NCI-H82 (cell line): ENCODE measurements at places on chromosomes 2 and 18.

DNA sequence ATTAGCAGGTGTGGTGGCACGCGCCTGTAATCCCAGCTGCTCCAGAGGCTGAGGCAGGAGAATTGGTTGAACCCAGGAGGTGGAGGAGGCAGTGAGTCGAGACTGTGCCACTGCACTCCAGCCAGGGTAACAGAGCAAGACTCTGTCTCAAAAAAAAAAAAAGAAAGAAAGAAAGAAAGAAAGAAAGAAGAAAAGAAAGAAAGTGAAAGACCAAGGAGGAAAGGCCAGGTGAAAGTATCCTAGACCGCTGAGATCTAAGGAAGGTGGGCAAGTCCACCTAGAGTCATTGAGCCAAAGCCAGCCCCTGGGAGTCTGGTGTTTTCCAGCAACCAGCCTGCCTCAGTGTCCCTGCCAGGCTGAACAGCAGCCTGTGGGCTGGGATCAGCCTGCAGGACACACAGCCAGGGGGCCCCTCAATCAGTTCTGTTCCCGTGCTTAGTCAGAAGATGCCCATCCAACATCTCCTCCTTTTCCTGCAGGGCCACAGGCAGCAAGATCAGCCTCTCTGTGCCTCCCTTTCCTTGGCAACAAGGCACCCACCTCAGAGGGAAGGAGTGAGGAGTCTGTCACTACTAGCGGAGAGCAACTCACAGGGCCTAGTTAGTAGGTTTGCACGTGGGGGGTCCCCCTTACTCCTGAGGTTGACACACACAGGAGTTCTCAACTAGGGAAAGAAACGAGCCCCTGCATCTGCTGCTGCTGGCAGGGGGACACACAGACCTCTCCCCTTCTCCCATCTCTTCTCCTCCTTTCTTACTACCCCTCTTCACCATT, 64.1 kb downstream of the SMAD7 start:
- no peak for DNase-seq

DNA sequence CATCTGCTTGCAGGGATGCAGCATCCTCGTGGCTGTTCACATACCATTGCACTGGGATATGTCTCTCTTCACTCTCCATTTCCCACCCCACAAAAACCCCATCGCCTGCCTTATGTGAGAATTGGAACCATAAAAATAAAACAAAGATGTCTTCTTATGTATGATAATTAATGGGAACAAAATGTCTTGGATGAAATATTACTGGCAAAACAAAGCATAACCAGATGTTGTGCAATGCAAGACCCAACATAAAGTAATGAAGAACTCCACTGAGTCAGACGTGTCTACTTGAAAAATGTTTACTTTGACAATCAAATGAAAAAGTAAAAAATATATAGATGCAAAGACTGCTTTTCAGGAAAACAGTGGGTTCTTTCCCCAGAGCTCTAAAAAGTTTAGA, 611.3 kb upstream of the SYT4 start:
- DNase-seq, result no peak

GRCh38 chr2:215611609-215612386, 175.9 kb upstream of the FN1 start:
- DNase-seq, result no peak

DNA sequence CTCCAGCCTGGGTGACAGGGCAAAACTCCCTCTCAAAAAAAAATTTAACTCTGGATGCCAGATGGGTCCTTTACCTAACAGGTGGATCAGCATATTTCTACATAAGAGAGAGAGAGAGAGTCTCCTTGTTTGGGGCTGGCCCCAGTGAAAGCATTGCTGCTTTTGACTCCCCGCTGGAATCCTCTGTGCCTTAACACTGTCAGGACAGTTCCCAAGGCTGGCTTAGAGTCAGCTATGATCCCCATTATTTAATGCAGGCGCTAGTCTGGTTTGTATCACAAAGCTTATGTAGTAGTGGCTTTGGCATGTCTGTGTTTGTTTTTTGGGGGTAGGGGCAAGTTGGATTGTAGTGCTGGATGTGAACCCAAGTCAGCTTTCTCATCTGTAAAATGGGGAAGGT, 9.4 kb downstream of the INPP4A start:
- DNase-seq, result no peak

- DNase-seq, result peak; percentile 38
Measured at GRCh38 chr2:141384676-141385075, 746.1 kb downstream of the LRP1B start.

- DNase-seq, result peak; percentile 58
Measured at GRCh38 chr18:35933982-35934381, 38.5 kb upstream of the RMP24 start.

DNA sequence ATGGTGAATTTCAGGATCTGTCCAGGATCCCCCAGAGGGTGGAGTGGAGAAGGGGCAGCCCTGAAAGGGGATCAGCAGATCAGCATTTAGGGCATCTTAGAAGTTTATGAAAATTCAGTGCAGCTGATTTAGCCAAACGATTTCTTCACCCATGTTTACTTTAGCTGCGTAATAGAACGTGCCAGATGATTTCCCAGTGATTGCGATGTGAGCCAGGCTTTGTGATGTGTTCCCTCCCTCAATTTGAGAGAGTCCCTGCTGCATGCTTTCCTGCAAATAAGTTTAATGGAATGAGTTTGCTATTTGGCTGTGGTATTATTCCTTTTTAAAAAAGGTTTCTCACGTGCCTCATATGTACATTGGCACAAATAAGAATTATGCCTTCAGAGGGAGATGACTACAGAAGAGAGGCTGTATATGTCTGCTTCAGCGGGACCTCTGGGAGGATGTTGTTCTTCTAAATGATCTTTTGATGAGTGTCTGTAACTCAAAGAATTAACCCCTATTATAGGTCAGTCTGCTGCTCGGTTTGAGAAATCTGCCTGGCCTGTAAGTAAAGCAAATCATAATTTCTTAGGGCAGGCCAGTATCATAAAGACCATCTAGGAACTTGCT, 111.9 kb downstream of the MRO start:
- DNase-seq, result no peak

GRCh38 chr18:36825526-36825925, 3.3 kb downstream of the TPGS2 start:
- DNase-seq, result no peak

- no peak for DNase-seq
Measured at GRCh38 chr18:13186687-13187086, 31.9 kb upstream of the LDLRAD4 start.

- no peak for DNase-seq
Measured at GRCh38 chr18:79465392-79465991, 69.8 kb downstream of the NFATC1 start.

- no peak for DNase-seq
Measured at GRCh38 chr2:172394002-172394401, 33.4 kb upstream of the ITGA6 start.

- DNase-seq, result no peak
Measured at GRCh38 chr18:68607852-68608251, 107.1 kb downstream of the TMX3 start.

GRCh38 chr2:125566422-125566821, 1089.5 kb upstream of the GYPC start:
- no peak for DNase-seq

DNA sequence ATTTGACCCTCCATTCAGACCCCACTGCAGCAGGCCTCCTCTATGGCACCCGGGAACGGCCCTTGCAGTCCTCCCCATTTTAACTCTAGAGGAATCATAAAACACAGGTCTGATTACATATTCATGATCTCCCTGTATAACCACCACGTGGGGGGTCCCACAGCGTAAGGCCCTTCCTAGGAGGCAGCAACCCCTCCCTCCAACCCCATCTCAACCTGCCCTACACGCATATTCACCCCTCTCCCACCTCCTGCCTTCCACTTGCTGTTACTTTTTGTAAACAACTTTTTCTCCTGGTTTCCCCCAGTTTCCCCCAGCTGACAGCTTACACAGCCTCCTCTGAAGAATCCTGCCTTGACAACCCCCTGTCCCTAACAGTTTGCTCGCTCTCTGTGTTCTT, 85.1 kb upstream of the FOXI3 start:
- no peak for DNase-seq

- DNase-seq, result no peak
Measured at GRCh38 chr18:67854340-67854739, 337.8 kb upstream of the DSEL start.

DNA sequence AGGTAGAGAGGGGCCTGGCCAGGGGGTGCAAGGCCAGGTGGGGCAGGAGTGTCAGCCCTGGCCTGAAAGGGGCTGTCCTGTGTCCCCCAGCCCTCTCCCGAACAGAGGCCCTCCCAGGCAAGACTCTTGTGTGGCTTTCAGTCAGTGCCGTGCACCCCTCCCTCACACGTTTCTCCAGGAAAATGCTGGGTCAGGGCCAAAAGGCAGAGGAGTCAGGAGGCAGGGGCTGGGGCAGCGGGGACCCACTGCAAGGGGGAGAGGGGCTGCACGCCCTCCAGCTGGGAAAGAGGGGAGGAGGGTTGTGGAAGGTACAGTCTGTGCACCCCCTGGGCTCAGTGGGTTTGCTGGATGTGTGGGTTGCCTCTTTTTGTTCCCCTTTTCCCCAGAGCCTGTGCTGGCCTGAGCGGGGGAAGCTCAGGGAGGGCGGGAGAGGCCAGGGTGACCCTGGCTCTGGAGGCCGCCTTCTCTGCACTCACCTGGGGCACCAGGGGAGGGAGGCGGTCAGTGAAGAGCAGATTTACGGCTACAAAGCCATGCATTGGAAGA, 4.1 kb downstream of the KCNF1 start:
- DNase-seq, result no peak

GRCh38 chr18:51767293-51767692, 569.8 kb upstream of the MEX3C start:
- no peak for DNase-seq

DNA sequence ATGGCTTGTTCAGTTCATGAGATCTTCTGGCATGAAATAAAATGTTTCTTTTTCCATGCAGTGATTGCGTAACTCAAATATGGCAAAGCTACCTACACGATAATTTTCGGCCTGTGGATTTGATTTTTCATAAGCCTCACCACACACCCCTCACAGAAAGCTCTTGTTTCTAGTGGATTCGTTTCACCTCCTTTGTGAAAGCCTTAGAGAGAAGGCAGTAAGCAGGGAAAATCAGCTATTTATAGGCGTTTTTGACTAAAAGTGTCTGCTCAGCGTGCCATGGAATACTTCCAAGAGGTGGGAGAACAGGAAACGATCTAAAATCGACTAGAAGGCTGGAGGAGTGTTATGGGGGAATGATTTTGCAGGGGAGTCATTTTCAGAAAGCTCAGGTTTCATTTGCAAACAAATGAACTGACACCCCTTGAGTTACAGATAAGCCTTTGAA, 417.9 kb downstream of the TGIF1 start:
- DNase-seq, result no peak

GRCh38 chr2:134338208-134338607, 84.3 kb downstream of the MGAT5 start:
- DNase-seq, result no peak

DNA sequence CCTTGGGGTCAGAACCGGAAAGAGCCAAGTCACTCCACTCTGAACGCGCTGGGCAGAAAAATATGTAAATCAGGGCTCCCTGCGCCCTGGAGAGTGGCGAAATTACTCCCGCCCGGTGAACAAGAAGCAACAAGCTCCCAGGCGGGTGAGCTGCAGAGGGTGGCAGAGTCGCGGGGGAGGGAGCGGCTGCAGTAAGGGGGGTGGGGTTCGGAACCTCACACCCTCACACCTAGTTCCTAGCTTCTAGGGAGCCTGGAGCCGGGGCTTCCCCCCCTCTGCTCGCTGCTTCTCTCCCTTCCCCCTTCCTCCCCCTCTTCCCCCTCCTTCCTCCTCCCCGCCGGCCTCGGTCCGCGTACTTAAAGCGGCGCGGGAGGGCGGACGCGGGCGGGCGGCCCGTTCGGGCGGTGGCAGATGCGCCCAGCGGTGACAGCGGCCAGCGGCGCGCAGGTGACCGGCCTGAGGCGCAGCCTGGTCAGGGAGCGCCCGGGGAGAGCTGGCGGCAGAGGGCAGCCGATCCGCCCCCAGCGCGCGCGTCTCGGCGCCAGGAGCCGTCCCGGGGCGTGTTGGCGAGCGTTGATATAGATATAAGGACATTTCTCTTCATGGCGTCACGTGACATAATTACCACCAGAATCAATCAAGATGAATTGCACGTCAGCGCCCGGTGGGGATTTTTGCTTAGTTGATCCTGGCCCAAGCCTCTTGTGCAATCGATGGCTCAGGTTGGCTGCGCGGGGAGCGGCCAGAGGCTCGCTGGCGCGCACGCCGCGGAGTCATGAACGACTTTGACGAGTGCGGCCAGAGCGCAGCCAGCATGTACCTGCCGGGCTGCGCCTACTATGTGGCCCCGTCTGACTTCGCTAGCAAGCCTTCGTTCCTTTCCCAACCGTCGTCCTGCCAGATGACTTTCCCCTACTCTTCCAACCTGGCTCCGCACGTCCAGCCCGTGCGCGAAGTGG, at the start of gene HOXD11:
HOXD11 (plus strand) TSS at position 700 of the 959 bp plus-strand sequence; CDS start at position 776, 76 bp downstream.
- peak; percentile 69 for DNase-seq

DNA sequence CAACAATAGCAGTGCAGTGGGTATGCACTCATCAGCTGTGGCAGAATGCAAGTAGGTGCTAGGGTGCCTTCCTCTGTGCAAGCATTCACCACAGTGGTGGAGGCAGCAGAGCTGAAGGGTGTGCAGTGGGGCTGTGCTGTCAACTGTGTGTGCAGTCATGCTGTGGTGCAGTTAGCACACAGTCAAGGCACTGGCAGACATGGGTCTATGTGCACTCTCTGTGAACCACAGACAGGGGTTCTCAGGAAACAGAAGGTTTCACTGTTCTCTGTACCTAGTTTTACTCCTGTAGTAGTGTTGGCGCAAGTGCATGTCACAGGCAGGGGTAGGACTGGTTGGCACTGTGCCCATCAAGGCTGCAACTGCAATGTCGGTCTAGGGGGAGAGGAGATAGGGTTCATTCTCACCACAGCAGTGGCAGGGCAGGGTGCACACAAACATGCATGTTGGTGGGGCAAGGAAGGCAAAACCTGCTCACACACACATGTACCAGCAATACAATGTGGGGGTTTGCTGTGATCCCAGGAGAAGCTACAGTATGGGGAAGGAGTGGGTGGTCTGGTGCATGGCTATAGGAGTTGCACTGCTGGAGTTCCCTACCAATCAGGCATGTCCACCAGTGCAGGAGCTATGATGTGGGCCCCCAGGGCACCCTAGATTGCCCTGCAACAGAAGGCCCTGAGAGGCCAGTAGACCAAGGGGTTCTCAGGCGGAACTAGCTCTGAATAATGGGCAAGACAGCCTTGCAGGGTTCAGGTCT, 242.7 kb upstream of the DDX18 start:
- no peak for DNase-seq

DNA sequence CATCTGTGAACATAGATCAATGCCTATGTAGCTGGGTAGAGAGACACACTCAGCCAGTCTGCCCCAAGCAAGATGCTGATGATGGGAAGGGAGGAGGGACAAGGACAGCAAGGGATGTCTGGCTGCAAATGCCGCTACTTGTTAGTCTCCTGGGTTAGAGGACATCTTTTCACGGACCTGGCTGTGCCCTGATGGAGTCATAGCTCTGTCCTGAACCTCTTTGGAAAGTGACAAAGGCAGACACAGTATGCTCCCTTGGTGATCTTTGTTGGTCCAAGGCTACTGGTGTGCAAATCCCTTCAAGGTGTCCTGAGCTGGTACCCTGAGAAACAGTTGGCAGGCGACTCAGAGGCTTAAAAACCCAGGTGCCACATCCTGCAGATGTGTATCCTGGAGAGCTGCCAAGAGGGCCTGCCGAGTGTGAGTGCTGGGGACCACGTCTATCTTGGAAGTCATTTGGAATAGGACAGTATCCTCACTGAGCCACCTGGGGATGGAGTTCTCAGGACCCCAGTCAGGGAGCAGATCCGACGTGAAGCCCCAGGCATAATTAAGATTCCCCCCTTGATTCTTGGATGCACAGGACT, 10.8 kb downstream of the FOSL2 start:
- peak; percentile 16 for DNase-seq
